ENCODE measurements at places on chromosomes 2 and 18.
A peak's percentile ranks its signal among the peaks of the same experiment; 100 is the strongest.

- no peak for DNase-seq
Measured at GRCh38 chr2:197613509-197613987, 61.8 kb downstream of the RFTN2 start.

- no peak for DNase-seq
Measured at GRCh38 chr2:85237849-85238565, 89.8 kb downstream of the TGOLN2 start.

- DNase-seq, result peak; percentile 23
Measured at GRCh38 chr2:26298638-26299393, 47.1 kb upstream of the SELENOI start.

DNA sequence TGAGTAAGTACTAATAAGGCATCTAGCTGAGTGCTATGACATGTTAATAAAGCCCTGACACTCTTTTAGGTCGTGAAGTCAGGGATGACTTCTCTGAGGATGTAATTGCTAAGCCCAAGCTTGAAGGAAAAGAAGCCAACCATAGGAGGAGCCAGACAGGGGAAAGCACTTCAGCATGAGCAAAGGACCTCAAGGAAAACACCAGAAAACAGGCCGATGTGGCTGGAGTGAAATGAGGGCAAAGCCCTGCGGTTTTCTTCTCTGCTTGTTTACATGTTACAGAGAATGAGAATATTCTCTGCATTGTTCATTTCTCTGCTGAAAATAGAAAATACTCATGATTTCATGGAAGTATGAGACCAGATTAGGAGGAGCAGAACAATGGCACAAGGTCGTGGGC, 112.5 kb upstream of the ARHGAP28 start:
- DNase-seq, result no peak

- no peak for DNase-seq
Measured at GRCh38 chr2:185643434-185643833, 95.2 kb upstream of the FSIP2 start.

DNA sequence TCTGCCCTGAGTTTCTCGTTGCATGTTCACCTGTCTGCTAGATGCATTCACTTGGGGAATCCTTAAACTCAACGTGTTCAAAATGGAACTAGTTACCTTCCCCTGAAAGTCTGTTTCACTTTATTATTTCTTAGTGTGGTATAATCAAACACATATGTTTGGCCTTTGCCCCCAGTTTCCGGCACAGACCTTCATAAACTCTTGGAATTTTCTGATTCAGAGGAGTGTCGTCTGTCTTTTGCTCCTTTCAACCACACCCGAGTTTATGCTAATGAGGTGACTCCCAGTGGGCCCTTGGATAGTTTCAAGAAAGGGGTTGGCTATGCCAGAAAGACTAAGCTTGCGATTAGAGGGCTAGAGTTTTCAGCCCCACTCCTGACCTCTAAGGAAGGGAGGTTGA, 198.9 kb downstream of the CDCA7 start:
- peak; percentile 66 for DNase-seq
